ENCODE measurements at places on chromosomes 11 and 22.

GRCh38 chr22:43427296-43428004 lies 15.6 kb downstream of the MPPED1 start:
- no peak for DNase-seq

DNA sequence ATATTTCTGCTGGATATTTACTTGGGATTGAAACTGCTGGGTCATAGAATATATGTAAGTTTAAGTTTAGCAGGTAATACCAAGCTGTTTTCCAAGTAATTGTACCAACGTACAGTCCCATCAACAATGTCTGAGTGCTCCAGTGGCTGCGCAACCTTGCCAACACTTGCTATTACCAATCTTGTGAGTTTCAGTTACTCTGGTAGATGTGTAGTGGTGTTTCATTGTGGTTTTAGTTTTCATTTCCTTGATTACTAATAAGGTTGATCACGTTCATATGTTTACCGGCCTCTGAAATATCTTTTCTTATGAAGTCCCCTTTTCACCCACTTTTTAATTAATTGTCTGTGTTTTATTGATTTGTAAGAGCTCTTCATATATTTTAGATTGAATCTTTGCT lies 370.6 kb upstream of the CADM1 start:
- DNase-seq: no peak

DNA sequence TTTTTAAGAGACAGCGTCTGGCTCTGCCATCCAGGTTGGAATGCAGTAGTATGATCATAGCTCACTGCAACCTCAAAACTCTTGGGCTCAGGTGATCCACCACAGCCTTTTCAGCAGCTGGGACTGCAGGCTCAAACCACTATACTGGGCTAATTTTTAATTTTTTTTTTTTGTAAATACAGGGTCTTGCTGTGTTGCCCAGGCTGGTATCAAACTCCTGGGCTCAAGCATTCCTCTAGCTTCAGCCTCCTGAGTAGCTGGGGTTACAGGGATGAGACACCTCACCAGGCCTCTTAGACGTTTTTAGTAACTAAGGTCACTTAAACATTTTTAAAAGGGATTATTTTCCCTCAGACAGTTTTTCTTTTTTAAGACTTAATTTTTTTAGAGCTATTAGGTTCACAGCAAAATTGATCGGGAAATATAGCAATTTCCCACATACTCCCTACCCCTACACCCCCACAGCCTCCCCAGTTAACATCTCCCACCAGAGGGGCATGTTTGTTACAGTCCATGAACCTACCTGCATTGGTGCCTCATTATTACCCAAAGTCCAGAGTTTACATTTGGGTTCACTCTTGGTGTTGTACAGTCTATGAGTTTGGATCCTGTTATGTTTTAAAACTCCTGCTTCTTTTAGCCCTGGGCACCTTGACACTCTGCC lies 3.9 kb downstream of the BCR start:
- no peak for DNase-seq

DNA sequence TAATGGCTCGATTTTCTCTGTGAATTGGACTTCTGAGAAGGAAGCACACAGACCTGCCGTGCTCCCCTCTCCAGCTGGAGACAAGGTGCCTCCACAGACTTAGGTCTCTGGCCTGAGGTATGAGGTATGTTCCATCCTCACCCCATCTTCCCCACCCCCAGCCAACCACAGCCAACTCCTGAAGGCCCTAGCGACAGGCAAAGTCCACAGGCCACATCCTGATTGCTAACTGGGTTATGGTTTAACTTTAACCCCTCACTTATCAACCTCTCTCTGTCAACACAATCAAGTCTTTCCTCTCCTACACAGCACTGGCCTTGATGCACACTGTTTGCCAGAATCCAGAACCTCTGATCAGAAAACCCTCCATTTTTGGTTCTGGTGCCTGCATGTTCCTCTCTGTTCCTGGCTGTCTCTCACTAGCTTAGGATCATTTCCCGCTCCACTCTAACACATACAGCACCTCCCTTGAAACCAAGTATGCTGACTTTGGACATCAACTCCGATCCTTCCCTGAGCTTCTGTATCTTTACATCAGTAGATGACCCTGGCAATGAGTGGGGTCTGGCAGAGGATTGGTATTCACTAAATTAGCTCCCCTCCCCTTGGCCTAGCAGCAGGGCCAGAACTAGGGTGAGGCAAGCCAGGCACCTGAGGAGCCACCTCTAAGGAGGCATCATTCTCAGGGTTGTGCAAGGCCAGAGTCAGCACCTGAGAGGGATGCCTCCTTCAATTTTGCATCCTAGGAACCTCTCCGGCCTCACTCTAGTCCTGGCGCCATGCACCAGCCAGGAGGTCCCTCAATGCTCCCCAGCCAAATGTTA lies 22.0 kb downstream of the JAML start:
- DNase-seq: peak; percentile 45

DNA sequence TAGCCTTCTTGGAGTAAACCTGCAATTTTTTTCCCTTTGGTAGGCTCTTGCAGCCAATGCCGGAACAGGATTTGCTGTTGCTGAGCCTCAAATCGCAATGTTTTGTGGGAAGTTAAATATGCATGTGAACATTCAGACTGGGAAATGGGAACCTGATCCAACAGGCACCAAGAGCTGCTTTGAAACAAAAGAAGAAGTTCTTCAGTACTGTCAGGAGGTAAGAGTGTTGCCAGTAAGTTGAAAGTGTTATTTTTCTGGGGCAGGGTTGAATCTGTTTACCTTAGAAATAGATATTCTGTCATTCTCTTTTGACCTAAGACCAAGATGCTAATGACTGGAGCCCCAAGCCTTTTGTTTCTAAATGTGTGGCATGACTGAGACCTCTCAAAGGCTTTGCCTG lies 39.7 kb downstream of the APLP2 start:
- no peak for DNase-seq

DNA sequence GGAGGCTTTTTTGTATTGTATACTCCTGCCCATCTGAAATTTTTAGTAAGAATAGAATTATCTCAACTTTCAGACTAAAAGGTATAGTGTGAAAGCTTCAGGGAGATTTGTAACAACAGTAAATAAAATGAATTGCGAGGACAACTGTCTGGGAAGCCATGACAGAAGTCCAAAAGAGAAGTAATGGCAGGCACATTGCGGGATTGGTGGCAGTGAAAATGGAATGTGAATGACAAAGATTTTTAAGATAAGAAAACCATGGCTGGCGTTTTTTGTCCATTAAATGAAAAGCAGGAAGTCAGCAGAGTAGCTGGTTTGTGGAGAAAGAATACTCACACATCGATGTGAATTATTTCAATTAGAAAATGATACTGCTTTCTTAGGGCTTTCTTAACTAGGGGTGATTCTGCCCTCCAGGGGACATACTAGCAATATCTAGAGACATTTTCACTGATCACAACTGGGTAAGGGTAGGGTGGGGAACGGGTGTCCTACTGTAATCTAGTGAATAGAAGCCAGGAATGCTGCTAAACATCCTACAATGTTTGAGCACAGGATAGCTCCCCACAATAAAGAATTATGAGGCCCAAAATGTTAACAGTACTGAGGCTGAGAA lies 1.6 kb downstream of the NPAT start:
- DNase-seq: no peak

GRCh38 chr11:404551-405264 lies 10.1 kb downstream of the SIGIRR start:
- DNase-seq: no peak

DNA sequence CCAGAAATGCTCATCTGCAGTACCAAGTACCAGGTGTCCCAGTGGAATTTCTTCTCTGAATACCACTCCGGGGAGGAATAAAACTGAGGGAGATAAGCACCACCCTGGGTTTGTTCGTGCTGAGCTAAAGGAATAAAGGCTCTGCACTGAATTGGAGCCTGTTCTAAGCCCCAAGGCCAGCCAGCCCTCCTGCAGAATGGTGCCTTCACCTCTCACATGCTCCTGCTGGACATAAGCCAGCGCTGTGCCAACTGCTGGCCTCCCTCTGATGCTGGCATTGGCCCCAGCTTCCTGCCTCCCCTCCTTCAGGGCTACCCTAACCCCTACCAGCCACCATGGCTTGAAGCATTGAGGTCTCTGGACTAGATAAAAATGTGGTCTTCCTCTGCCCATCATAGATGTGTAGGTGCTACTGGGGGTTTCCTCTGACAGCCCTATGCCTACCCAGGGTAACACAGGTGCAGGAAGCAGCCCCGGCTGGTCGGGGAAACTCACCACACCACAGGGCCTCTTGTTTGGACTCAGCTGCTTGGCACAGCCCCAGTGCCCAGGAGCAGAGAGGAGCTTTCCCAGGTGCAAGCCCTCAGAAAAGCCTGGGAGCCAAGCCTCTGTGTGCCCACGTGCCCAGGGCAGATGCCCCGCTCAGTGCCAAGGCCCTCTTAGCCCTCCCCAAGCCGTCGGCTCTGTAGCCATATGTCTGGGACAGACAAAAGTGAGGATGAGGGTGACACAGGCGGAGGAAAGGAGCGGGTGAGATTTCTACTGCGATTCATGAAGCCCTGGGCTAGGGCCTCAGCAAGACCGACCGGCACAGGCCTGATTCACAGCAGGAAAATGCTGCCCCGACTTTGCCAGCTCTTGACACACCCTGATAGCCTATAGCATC lies 34.1 kb upstream of the JAM3 start:
- DNase-seq: no peak

GRCh38 chr22:28013611-28014010 lies 94.6 kb upstream of the PITPNB start:
- DNase-seq: no peak

GRCh38 chr11:111829185-111829968 lies 42.0 kb downstream of the ALG9 start:
- DNase-seq: no peak

GRCh38 chr11:126366064-126366822 lies 10.8 kb downstream of the ST3GAL4 start:
- no peak for DNase-seq

DNA sequence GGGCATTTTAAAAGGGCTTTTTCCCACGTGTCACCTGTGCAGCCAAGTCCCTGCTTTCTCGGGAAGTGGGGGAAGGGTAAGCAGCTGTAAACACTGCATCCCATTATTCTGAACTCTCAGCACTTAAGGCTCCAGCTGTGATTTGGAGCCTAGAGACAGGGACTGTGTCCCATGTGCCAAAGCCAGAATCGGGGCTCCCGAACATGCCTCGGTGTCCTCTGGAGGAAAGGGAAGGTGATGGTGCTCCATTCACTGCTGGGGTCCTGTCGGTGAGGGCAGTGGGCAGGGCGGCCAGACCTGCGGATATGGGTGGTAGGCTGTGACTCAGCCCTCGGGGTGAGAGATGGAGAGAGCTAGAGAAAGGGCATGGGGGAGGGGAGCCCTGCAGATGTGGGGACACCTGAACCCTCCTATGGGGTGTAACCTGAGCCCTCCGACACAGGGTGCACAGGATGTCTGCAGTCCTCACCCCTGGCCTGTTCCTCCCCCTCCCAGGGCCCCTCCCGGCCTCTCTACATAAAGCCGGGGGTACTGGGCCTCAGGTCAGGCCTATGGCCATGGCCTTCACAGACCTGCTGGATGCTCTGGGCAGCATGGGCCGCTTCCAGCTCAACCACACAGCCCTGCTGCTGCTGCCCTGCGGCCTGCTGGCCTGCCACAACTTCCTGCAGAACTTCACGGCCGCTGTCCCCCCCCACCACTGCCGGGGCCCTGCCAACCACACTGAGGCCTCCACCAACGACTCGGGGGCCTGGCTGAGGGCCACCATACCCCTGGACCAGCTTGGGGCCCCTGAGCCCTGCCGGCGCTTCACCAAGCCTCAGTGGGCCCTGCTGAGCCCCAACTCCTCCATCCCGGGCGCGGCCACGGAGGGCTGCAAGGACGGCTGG lies 31.8 kb downstream of the CAPN1 start:
- DNase-seq: no peak

DNA sequence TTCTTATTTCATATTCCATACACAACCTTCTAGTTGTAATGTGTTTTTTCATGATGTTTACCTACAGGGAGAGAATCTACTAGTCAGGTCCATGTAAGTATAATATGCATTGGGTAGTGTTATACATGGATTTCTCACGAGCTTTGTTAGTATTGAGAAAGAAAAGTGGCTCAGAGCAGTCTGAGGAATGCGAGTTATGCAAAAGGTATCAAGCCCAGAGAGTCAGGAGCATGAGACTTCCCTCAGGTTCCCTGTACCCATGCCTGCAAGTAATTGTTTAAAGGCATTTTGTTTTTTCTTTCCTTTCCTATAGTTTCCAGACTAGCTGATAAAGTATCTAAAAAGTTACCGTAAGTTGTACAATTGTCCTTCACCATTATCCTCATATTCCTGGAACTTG lies 66.1 kb downstream of the STK33 start:
- DNase-seq: no peak

DNA sequence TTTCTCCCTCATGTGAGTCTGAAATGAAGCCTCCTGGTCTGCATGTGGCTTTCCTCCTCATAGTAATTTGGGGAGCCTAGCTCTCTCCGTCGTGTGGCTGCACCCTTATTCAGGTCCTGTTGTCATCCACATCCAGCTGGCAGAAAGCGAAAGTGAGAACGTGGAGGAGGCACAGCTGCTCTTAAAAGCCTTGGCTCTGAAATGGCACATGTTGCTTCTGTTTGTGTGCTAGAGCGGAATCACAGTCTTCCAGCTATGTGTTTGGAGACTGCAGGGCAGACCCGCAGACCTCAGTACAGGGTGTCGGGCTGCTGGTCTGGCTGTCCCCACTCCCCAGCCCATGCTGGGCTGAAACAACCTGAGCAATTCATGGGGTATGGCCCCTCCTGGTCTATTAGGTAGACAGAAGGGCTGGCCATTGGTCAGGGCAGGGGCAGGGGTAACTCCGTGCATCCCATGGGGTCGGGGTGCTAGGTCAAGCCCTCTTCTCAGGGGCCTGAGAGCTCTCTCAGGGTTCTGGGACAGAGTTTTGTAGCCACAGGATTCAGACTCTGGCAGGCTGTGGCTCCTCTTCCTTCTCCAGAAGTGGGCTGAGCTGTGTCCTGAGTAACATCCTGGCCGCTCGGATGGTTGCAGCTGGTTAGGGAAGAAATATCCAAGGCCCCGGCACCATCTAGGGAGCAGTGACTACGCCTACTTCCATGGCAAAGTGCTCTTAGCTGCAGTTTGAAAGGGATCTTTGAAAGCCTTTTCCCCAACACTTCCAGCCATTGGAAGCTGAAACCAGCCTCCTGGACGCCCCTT lies 50.6 kb downstream of the C11orf96 start:
- no peak for DNase-seq

GRCh38 chr11:48011798-48012391 lies 31.5 kb downstream of the PTPRJ start:
- DNase-seq: peak; percentile 65

DNA sequence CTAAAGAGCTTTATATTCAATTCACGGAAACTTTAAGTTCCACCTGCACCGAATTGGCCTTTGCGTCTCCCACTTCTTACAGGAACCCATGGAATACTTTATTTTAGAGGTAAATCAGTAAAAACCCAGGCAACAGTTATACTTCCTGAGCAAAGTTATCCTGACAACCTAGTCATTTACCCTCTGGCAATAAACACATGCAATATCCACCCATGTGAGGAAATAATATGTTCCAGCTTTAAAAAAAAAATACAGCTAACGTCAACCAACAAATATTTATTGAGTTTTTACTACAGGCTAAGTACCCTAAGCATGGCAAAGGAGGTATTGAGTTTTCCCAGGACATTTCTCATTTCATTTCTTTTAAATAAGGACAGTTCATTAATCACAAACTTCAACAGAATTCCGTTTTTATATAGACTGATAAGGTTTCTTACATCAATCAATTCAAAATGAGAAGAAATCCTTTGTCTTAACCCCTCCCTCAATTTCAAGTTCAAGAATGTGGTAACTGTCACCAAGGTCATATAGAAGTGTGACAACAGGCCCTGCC lies 38.3 kb upstream of the CCDC34 start:
- DNase-seq: no peak

GRCh38 chr11:92222701-92223100 lies 1.9 kb upstream of the FAT3 start:
- DNase-seq: no peak
